ENCODE measurements at places on chromosomes 5 and 9. TPM values are rescaled to one million over a fixed set of nuclear protein-coding genes. Genes with fewer than 3 reads are reported as not detected.

DNA sequence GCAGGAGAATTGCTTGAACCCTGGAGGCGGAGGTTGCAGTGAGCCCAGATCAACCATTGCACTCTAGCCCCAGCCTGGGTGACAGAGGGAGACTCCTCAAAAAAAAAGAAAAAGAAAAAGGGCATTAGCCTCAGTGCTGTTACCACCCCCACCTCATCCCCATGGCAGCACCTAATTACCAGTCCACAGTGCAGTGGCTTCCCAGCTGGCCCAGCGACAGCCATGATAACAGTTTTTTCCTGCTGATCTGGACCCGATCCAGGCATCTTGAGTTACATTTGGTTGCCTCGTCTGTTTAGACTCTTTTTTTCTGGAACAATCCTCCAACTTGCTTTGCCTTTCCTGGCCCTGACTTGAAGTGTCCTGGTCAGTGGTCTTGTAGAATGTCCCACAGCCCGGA is 24.4 kb downstream of the NCS1 start:
- H3K27ac ChIP-seq: no peak overlapping the region
- no peaks in the 10 kb centered on the region for H3K36me3 ChIP-seq
- no peak for DNase-seq
- H3K4me3 ChIP-seq: no peak overlapping the region
- no peaks in the 10 kb centered on the region for H3K27me3 ChIP-seq

DNA sequence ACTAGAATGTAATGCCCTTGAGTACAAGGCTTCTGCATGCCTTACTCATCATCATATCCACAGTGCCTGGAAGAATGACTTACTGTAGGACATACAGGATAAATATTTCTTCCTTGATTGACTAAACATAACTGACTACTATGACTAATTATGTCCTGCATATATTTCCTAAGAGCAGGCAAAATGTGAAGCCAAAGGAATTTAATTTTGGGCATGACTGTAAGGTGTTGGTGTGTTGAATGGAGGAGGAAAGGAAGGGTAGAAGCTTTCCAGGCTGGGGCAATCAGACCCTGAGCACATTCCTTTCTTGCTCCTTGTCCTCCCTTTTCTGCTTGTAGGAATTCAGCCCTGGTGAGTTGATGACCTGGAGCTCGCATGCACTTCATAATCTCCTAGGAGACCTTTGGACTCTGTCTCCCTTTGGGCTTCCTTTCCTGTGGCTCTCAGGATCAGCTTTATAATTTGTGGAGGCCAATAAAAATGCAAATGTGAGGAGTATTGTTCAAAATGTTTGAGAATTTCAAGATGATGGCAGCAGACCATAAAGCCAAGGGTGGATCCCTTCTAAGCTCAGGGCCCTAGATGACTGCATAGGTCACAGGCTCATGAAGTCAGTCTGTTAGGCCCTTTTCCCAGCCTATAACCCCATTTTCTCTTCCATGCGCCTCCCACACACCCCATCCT is 174.0 kb downstream of the HMHB1 start:
- H3K27me3 ChIP-seq: peaks cover 15% of the 10 kb centered on the region
- DNase-seq: no peak
- H3K4me3 ChIP-seq: no peak overlapping the region
- H3K36me3 ChIP-seq: no peaks in the 10 kb centered on the region

DNA sequence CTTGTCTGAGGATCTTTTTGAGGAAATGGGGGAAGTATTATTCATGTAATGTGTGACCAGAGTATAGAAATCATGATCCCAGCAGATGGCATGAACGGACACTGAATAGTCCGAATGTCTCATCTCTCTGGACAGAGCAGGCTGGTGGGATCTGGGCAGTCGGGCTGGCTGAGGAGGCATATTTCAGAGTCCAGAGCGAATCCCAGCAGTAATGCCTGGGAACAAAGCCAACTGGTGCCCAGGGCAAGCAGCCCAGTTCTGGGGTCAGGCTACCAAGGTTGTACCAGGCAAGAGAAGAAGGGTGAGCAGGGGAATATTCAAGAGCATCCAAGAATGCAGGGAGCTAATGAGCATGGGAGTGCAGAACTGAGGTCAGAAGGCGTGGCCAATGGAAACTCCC is 306.4 kb downstream of the ZSWIM6 start:
- no peak overlapping the region for H3K27ac ChIP-seq
- no peaks in the 10 kb centered on the region for H3K36me3 ChIP-seq
- peaks cover 17% of the 10 kb centered on the region for H3K27me3 ChIP-seq

DNA sequence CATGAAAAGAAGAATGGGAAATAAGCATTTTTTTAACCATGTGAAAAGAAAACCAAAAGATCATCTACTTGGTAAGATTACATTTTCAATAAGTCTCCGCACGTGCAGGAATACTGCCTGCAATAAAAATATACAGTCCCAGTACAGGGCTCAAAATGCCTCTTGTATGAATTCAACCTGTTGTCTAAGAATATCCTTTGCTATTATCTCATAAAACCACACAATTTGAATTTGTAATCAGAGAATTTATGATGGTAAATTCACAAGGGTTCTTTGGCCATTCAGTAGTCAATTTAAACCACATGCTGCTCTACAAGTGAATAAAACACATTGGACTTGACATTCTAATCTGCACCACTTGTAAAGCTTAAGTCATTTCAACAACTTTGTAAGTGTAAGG is 46.6 kb downstream of the ST8SIA4 start:
- peak overlapping the region; percentile 65 for H3K27ac ChIP-seq
- peaks cover 74% of the 10 kb centered on the region for H3K4me1 ChIP-seq
- peaks cover 55% of the 10 kb centered on the region for H3K36me3 ChIP-seq
- H3K4me3 ChIP-seq: no peak overlapping the region
- no peak for DNase-seq
- H3K27me3 ChIP-seq: no peaks in the 10 kb centered on the region

GRCh38 chr5:91160714-91161285 is 222.3 kb downstream of the ARRDC3 start:
- peaks cover 25% of the 10 kb centered on the region for H3K4me1 ChIP-seq
- peaks cover 5% of the 10 kb centered on the region for H3K27me3 ChIP-seq
- no peak overlapping the region for H3K4me3 ChIP-seq
- DNase-seq: no peak

DNA sequence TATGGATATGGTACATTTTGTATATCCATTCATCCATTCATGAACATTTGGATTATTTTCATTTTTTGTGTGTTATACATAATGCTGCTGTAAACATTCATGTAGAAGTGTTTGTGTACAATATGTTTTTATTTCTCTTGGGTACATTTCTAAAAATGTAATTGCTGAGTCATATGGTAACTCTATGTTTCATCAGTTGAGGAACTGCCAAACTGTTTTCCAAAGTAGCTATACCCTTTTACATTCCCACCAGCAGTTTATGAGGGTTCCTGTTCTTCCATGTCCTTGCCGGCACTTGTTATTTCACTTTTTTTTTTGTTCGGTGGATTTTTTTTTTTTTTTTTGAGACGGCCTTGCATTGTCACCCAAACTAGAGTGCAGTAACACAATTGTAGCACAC is 54.0 kb upstream of the MCCC2 start:
- no peaks in the 10 kb centered on the region for H3K27me3 ChIP-seq
- H3K36me3 ChIP-seq: peaks cover 51% of the 10 kb centered on the region
- peak overlapping the region; percentile 75 for H3K27ac ChIP-seq
- no peak overlapping the region for H3K4me3 ChIP-seq
- peaks cover 12% of the 10 kb centered on the region for H3K4me1 ChIP-seq

DNA sequence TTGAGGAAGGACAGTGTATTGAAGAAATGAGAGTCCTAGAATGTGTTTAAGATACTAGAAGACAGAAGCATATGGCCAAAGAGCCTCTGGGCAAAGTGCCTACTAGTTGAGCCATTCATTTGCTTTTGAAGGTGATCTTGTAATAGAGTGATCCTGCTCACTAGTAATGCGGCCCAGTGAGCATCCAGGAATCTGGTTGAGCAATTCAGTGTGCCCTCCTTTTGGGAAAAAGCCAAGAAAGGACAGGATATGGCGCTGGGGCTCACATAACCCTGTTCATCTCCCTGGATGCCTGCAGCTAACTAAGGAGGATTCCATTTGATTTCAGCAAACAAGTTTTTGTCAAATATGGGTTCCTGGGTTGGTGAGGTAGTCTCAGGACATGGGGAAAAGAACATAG is 16.3 kb downstream of the ADAM19 start:
- H3K4me1 ChIP-seq: peaks cover 89% of the 10 kb centered on the region
- H3K36me3 ChIP-seq: peaks cover 89% of the 10 kb centered on the region
- DNase-seq: no peak
- no peaks in the 10 kb centered on the region for H3K27me3 ChIP-seq
- peak overlapping the region; percentile 51 for H3K27ac ChIP-seq
- H3K4me3 ChIP-seq: no peak overlapping the region

DNA sequence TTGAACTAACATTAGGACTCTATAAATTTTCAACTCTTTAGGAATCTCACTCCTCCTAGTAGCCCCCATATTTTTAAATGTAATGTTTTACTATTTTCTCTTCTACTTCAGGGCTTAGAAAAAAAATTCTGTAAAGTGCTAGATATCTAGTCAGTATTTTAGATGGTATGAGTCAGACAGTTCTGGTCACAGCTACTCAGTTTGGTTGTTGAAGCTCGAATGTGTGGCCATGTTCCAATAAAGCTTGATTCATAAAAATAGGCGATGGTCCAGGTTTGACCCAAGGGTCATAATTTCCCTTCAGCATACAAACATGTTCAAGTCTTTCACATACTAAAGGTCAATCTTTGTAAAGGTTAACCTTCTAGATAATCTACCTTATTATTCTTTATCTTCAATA is 566.0 kb upstream of the CDH18 start:
- no peaks in the 10 kb centered on the region for H3K36me3 ChIP-seq
- H3K4me3 ChIP-seq: no peak overlapping the region
- H3K4me1 ChIP-seq: no peaks in the 10 kb centered on the region
- no peaks in the 10 kb centered on the region for H3K27me3 ChIP-seq

DNA sequence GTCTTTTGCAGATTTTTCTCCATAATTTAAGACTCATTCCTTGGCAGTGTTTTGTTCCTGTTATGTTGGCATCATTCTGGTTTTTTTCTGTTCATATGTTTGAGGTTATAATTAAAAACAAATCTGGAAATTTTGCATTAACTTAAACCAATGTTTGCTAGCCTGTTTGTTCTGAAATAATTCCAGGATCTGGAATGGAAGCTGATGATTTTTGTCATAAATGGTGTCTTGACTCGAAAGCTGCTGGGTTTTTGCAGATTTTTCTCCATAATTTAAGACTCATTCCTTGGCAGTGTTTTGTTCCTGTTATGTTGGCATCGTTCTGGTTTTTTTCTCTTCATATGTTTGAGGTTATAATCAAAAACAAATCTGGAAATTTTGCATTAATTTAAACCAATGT is 318.7 kb upstream of the IRX4 start:
- no peak for DNase-seq
- no peaks in the 10 kb centered on the region for H3K36me3 ChIP-seq
- no peak overlapping the region for H3K27ac ChIP-seq
- no peak overlapping the region for H3K4me3 ChIP-seq

GRCh38 chr9:126487856-126488255 is 125.9 kb upstream of the LMX1B start:
- DNase-seq: no peak
- H3K27me3 ChIP-seq: no peaks in the 10 kb centered on the region
- H3K27ac ChIP-seq: no peak overlapping the region
- H3K4me3 ChIP-seq: no peak overlapping the region
- peaks cover 28% of the 10 kb centered on the region for H3K4me1 ChIP-seq

DNA sequence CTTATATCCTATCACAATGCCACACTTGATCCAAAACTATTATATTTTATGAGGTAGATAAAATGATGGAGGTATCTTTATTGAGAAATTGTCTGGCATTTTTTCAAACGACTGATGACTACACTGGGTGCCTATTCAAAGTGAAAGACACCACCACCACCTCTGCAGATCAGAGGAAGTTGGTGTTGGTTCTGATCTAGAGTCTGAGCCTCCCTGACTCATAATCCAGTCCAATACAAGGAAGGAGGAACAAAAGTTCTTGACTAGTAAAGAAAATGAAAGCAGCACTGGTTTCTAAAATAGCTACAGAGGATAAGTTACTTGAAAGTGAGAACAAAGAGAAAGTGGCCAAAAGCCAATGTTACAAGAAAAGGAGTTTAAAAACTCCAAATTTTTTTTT is 139.9 kb downstream of the RFX3 start:
- H3K4me1 ChIP-seq: peaks cover 14% of the 10 kb centered on the region
- peak; percentile 61 for DNase-seq
- no peak overlapping the region for H3K27ac ChIP-seq
- peaks cover 45% of the 10 kb centered on the region for H3K36me3 ChIP-seq
- no peaks in the 10 kb centered on the region for H3K27me3 ChIP-seq

GRCh38 chr9:79584655-79584982 is 12.9 kb downstream of the TLE4 start:
- H3K36me3 ChIP-seq: peaks cover 44% of the 10 kb centered on the region
- no peaks in the 10 kb centered on the region for H3K27me3 ChIP-seq
- no peak overlapping the region for H3K27ac ChIP-seq
- H3K4me3 ChIP-seq: no peak overlapping the region

DNA sequence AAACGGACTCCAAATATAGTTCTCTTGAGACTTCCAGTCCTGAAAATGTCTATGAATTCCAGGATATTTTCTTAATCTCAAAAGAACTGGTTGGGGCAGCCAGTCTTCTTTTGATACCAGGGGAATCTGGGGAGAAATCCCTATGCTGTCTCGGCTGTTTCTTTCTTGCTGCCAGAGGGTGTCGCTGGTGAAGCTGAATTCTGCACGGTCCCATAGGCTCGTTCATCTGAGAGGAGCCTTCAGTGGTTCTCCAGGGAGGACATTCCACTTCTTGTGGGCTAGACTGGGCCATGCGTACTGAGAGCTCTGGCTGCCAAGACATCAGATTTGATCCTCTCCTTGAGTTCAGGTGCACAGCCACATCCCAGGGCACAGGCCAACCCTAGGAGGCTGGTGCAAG is 155.0 kb upstream of the CLINT1 start:
- peaks cover 12% of the 10 kb centered on the region for H3K27me3 ChIP-seq
- H3K27ac ChIP-seq: no peak overlapping the region
- no peak for DNase-seq
- H3K36me3 ChIP-seq: no peaks in the 10 kb centered on the region

- no peak overlapping the region for H3K4me3 ChIP-seq
- no peaks in the 10 kb centered on the region for H3K4me1 ChIP-seq
- H3K27me3 ChIP-seq: peaks cover 9% of the 10 kb centered on the region
- no peak overlapping the region for H3K27ac ChIP-seq
- DNase-seq: no peak
- no peaks in the 10 kb centered on the region for H3K36me3 ChIP-seq
Measured at GRCh38 chr5:107274571-107274970, 396.2 kb downstream of the EFNA5 start.

KIAA0825 gene
- 3.3 TPM for total RNA-seq

FOXD4L5 gene
- total RNA-seq: 0.23 TPM

GIN1 gene
- total RNA-seq: 10.1 TPM

SMIM33 gene
- 0.26 TPM for total RNA-seq

LCN15 gene
- total RNA-seq: not detected

PDE6A gene
- not detected for total RNA-seq

PITX1 gene
- total RNA-seq: not detected

AHRR gene
- total RNA-seq: 64.0 TPM

BTNL8 gene
- total RNA-seq: not detected

FBP1 gene
- 0.30 TPM for total RNA-seq

CARD9 gene
- 3.1 TPM for total RNA-seq

TTC16 gene
- 1.2 TPM for total RNA-seq

DAPK1 gene
- total RNA-seq: 1.2 TPM
